ENCODE measurements at places on chromosomes 2 and 18. TPM values are rescaled to one million over a fixed set of nuclear protein-coding genes. Genes with fewer than 3 reads are reported as not detected.

Gene ZNF804A
- 0.22 TPM for total RNA-seq

Gene UGT1A1
- total RNA-seq, result not detected

Gene C2orf74
- total RNA-seq, result 6.8 TPM

Gene CHST9
- not detected for total RNA-seq

Gene FOXD4L1
- total RNA-seq, result not detected

Measured in placental epithelial cell (primary cell).